Stromal cell of bone marrow (primary cell): ENCODE measurements at places on chromosomes 2 and 18.

- no peak for DNase-seq
These were observed 64.6 kb downstream of the NEB start for GRCh38 chr2:151669585-151670081.

DNA sequence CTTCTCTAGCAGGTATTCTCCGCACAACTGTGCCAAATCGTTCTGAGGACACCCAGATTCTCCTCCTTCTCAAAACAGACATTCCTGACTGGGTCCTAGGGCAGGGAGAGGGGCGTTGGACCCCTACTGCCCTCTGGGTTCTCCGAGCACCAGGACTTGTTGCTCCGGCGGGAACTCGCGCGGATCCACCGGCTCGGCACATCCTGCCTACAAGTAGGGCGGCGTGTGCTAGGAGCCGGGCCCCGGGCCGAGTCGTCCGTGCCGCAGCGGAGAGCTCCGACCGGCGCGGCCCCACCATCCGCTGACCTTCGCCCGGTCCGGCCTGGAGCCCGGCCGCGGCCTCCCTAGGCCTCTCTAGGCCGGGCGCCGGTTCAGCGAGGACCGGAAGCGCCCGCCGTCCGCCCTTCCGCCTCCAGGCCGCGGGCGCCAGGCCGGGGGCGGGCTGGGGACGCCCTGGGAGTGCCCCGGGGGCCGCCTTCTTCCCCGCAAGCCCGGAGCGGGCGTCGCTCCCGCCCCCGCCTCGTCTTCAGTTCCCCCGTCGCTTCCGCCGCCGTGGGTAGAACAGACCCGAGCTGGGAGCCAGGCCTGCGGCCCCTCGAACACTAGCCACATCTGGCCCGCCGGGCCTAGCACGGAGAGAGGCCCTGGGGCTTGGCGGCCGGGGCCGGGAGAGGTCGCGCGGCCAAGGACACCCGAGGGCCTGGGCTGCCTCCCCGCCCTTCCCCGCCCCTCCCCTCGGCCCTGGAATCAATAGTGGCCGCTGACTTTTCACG, 7.6 kb upstream of the ONECUT2 start:
- no peak for DNase-seq

- DNase-seq, result no peak
These were observed 151.4 kb upstream of the NXPH2 start for GRCh38 chr2:138931284-138932256.

DNA sequence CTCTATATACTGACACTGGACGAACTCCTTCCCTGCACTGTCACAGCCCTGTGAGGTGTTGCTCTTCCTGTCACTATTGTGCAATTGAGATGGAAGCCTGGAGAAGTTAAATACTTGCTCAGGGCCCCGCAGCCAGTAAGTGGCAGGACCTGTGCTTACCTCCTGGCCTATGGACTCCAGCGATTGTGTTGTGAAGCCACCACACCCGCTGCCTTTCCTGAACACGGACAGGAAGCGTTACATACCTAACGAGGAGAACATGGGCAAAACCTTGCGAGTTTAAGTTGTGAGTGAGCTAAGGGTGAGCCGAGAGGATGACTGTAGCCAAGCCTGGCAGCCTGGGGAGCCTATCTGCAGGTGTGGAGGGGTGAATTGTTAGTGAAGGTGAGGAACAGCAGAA, 26.1 kb downstream of the RAB31 start:
- DNase-seq, result no peak

DNA sequence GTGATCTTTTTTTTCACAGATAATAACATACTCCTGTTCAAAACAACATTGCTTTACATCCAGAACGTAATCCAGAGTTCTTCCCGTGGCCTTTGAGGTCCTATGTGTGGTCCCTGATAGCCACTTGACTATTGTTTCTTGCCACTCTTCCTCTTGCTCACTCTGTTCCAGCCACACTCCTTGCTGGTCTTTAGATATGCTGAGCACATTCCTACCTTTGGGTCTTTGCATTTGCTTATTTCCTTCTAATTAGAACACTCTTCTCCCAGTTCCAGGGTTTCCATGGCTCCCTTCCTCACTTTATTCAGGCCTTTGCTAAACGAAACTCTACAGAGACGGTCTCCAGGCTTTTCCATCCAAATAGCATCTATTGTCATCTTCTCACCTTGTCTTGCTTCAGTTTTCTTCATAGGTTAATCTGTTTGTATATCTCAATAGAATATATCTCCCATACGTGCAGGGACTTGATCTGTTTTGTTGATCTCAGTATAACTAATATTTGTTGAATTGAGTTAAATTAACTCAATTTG, 59.9 kb downstream of the ACSL3 start:
- no peak for DNase-seq

- DNase-seq, result no peak
These were observed 210.8 kb downstream of the DYSF start for GRCh38 chr2:71664161-71664560.

DNA sequence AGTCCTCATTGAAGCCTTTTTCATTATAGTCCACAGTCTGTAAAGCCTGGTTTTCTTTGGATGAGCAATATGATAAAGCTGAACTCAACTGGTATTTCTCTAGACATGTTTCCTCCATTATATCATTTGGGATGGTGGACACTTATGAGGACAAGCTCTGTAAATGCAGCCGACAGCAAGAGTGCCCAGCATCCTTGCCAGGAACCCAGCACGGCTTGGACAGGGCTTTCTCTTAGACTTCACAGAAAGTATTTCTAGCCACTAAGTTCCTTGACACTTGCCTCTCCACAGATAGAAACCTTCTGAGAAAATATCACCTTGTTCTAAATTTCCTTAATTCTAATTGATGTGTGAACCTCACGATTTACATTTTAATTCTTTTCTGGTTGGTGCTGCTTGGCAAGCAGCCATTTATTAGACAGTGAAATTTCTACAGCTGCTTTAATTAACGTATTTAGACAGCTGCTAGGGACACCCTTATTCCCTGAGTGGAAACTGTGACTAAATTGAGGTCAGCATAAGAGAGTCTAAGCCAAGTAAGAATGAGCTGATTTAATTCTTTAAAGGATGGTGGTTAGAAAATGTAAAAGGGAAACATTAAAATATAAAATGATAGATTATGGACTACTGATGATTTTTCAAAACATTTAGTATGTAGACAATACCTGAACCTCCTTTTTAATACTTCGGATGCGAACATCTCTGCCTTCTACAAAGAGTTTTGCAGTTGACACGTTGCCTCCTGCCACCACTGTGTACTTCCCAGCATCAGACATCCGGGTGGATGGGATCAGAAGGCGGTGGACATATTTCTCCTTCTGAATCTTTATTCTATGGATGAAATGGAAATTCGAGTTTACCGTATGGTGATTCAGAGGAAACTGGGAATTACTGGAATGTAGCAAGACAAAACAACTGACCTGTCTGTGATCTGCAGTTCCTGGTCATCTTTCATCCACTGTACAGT, 39.8 kb downstream of the TTN start:
- DNase-seq, result no peak

- peak; percentile 66 for DNase-seq
These were observed 48.4 kb downstream of the TMEFF2 start for GRCh38 chr2:192146069-192147015.

- DNase-seq, result no peak
These were observed 143.7 kb upstream of the SYT4 start for GRCh38 chr18:43420950-43421349.

GRCh38 chr2:2083113-2083758, 247.8 kb downstream of the MYT1L start:
- no peak for DNase-seq

- DNase-seq, result no peak
These were observed 1316.7 kb downstream of the LRP1B start for GRCh38 chr2:140814141-140814540.

DNA sequence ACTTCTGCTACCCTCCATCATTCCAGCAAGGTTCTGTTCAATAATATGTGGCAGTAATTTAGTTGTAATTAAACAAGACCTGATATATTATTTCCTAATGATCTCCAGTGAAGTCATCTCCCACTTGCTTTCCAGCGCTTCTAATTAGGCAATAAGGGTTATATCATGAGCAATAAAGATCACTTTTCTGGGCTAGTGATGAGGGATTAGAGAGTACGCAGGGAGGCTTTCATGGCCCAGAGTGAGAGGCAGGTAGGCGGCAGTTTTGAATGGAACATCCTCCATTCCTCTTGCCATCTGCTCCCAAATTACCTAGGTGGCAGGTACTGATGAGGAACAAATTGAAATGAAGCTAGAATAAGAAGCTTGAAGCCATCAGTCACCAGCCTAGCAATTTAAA, 358.1 kb upstream of the SYT4 start:
- DNase-seq, result no peak

- DNase-seq, result no peak
These were observed 9.7 kb downstream of the RHBDD1 start for GRCh38 chr2:226845386-226846116.

DNA sequence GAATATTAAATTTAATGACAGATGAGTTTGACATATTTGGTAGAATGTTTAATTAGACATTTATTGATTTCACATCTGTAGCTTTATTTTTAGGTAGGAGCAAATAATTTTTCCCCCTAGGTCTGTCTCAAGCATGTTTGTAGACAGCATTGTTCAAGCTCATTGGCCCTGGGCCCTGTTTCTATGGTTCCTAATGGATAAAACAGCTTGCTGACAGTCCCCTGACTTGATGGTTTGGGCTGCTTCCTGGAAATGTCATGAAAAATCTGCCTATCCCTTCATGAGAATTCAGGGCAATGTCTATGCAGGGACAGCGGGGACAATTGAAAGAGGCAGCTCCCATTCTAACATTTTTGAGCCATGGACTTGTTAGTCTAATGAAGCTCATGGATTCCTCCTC, 14.6 kb upstream of the MEP1B start:
- no peak for DNase-seq

- DNase-seq, result no peak
These were observed 16.6 kb upstream of the GALNT1 start for GRCh38 chr18:35564795-35565453.

GRCh38 chr18:35422237-35422636, 45.1 kb upstream of the ZNF396 start:
- DNase-seq, result no peak

DNA sequence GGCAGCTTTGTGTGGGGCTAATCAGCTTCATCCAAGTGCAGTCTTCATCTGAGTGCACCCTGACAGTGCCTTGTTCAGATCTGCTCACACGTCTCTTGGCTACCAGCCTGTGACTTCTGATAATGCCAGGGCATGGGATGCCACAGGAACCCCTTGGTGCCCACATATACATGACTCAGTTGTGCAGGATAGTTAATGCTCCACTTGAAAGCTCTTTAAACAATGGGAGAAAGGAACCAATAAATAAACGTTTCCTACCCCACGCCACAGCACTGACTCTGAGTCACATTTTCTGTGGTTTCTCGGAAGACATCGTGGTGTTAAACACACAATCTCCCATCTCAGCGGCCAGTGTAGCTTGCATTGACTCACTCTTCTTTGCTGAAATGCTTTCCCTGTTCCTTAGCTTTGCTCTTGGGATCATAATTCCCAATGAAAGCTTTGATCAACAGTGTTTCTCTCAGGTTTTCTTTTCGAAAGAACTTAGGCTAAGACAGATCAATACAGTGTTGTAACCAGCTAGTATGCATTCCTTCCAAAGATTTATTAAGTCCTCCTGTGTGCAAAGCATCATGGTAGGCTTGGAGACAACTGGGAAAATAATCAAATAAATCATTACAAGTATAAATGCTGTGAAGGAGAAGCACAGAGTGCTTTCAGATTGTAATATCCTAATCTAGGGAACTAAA, 142.0 kb downstream of the COPS8 start:
- peak; percentile 97 for DNase-seq

- DNase-seq, result no peak
These were observed 106.9 kb downstream of the PRKRA start for GRCh38 chr2:178344121-178344520.

- no peak for DNase-seq
These were observed 19.6 kb downstream of the EHBP1 start for GRCh38 chr2:62724886-62725711.

DNA sequence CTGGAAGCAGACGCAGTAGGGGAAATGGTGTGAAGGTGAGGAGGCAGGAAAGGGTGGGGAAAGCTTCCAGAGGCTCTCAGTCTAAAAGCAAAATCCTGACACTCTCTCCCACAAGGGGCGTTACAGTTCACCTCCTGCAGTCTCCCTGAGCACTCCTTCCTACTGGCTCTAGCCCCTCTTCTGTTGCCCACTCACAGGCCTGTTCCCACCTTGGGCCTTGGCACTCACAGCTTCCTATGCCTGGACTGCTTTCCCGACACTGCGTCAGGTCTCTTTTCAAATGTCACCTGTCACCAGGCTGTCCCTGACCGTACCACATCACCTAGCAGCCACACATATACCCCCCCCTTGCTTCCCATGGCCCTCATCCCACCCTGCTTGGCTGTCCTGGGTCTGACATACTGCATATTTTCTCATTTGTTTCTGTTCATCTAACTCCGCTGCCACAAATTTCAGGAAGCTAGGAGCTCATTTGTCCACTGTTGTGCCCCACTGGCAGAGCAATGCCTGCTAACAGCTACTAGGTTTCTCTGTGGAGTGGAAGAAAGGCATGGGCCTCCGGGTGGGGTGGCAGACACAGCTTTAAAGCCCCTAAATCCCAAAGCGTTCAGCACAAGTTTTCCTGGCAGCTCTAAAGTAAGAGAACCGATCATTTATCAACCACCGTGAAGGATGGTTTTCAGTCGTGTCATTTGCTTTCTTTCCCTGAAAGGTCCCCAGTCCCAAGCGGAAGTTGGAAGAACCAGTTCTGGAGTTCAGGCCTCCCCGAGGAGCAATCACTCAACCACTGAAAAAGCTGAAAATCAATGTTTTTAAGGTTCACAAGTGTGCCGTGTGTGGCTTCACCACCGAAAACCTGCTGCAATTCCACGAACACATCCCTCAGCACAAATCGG, 118.8 kb downstream of the ZNF532 start:
- no peak for DNase-seq

DNA sequence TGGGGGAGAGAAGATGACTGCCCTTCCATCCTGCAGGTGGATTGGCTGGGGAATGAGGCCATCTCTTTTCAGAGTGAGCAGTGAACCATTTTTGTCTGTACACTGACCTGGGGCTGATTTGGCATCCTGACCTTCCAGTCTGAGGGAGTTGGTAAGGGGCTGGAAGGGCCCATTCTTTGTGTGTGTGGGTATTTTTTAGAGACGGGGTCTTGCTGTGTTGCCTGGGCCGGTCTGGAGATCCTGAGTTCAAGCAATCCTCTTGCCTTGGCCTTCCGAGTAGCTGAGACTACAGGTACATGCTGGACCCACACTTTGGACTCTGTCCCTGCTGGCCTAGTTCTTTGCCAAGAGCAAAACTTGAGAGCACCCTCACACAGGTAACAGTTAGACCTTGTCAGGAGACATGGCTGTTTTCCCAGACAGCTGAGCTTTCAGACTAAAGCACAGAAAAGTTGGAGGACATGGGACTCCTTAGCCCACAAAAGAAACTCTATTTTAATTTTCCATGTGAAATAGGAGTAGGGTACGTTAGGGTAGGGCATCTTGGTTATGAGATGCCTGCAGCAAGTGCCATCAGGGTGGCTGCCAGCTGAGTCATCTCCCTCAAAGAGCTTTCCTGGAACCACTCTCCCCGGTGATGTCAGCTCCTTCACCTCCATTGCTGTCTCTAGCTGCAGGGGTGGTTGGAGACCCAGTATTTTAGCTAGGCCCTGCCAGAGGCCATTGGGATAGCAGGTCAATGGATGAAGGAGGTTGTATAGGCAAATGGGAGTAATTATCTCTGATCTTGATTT, 60.7 kb downstream of the DGKD start:
- no peak for DNase-seq

GRCh38 chr18:12520442-12520992, 112.8 kb downstream of the PRELID3A start:
- no peak for DNase-seq

- peak; percentile 40 for DNase-seq
These were observed 37.7 kb downstream of the BCL11A start for GRCh38 chr2:60515721-60516226.

- no peak for DNase-seq
These were observed 109.6 kb upstream of the UNC80 start for GRCh38 chr2:209662021-209662420.

GRCh38 chr18:11155034-11155759, 5.8 kb upstream of the PIEZO2 start:
- peak; percentile 10 for DNase-seq
